ENCODE measurements at places on chromosomes 2 and 18.
A peak's percentile ranks its signal among the peaks of the same experiment; 100 is the strongest.

DNA sequence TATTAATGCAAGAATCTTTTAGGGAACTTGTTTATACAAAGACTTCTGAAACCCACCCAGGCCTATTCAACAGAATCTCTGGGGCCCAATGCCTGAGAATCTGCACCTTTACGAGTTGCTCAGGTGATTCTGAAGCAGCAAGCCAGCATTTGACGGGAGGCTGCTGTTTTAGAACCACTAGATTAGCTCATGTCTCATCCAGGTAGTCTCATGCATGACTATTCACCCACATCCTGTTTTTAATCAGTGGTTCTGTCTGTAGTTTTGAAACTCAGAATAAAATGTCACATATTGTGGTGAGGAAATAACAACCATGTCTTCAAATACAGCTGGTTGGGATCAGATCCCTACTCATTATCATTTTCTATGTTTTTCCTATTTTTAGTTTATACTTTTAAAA lies 39.5 kb downstream of the CYTIP start:
- DNase-seq, result peak; percentile 47

GRCh38 chr2:121372721-121373353 lies 87.8 kb upstream of the TFCP2L1 start:
- no peak for DNase-seq

DNA sequence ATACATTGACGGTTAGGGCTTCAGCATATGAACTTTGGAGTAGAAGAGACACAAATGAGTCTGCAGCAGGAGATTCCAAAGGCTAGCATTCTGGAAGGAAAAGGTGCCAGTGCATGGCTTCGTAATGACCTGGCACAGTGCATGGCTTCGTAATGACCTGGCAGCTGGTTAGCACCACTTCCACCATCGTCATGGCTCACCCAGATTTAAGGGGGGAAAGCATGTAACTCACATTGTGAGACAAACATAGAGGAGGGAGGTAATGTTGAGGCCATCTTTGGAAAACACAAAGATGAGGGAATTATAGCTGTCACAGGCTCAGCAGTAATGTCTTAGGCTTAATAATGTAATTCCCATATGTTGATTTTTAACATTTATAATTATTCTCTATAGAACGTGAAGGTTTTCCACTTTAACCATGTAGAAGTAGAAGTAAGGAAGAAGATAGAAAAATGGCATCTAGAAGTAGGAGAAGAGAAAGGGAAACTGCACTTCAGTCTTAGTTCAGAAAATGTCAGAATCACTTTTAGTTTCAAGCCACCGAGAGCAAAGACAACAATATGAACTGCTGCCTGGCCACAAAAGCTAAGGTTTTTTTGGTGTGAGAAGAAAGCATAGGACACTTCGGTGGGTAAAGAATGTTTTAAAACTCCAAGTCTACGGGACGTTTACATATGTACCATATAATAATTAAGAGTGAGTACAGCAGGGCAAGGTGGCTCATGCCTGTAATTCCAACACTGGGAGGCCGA lies 6.8 kb upstream of the STK25 start:
- DNase-seq, result no peak

- DNase-seq, result no peak
These were observed 936.6 kb upstream of the FANCL start for GRCh38 chr2:59177748-59178147.

DNA sequence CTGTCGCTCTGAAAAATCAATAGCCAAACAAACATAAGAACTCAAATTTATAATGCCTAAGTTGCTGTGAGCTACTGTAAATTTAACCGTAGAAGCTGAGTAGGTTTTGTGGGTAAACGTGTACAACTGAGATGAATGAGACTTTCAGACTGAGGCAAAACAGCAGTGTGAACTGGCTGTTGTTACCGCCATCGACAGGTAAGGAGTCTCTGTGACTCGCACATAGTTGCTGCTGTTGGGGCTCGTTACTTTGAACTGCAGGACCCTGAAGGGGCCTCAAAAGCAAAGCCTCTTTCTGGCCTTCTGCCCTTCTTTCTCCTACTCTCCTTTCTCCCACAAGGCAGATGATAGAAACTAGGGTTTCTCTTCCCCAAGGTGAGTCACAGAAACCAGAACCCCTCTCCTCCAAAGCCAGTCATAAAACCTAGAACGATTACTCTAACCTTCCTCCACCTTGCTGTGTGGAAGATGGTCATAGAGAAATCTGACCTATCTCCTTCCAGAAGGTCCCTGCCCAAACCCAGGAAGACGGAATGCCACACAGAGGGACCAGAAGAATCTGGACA lies 101.2 kb downstream of the DLGAP1 start:
- no peak for DNase-seq

DNA sequence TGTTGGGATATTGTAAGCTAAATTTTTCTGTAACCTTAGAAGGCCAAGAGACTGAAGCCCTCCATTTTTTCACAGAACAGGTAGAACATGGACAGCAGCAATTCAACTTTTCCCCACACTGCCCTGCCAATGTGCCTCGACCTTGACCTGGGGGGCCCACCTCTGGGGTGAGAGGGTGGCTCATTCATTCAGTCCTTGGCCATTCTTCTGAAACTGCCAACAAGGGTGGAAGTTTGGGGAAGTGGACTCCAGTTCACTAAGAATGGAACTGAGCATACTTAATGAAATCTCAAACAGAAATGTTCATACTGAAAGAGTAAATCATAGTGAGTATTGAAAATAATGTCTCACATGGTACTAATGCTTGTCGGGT lies 1.1 kb downstream of the EEF1B2 start:
- DNase-seq, result no peak

- no peak for DNase-seq
These were observed 35.0 kb upstream of the AGAP1 start for GRCh38 chr2:235458839-235459273.

DNA sequence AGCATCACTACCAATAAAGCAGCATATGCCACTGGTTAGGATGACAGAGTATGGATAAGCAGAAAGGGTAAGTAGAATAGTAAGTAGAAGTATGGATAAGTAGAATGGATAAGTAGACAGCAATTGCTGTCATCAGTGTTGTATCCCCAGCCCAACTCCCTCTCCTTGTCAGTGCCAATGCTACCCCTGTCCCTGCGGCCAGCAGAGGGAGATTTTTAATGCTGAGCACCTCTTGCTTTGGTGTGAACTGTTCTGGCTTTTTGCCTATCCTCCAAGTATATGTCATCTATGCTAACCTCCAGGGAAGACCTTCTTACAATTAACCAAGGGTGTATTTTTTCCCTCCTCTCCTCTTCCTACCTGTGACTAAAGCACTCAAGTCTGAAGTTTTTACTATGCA lies 136.7 kb upstream of the SPHKAP start:
- DNase-seq, result no peak

DNA sequence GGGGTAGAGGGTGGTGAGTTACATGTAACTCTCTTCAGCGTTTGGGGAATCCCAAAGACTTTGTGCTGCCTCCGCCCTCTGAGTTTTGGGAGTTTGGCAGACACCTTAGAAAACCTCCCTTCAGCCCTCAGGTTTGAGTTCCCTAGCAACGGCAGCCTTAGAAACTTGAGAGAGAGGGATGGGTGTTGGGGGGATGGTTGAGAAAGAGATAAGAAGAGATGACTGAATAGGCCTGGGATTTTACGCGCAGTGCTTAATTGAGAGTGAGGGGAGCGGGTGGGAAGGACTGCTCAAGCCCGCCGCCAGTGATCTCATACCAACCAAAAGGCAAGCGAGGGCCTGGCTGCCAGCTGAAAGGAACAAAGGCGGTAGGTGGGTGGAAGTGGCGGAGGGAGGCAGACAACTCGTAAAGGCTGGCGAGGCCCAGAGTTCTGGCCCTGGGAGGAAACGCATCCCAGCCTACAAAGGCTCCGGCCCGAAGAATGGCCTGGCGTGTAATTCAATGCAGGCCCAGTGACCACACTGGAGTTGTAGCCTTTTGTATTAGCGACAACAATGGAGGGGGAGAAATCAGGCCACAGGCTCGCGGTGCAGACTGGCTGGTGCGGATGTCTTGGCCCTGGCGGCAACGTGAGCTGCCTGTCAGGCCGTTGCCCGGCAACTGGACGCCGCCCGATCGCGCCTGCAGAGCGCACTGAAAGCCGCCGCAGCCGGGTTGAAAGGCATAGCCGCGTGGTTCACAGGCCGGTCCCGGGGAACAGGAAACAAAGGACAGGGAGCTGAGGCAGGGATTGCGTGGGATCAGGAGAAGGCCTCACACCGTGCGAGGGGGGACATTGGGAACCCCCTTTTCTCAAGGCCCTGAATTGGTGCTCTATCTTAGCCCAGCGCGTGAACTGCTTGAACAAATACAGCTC lies 39.9 kb upstream of the DARS1 start:
- no peak for DNase-seq

DNA sequence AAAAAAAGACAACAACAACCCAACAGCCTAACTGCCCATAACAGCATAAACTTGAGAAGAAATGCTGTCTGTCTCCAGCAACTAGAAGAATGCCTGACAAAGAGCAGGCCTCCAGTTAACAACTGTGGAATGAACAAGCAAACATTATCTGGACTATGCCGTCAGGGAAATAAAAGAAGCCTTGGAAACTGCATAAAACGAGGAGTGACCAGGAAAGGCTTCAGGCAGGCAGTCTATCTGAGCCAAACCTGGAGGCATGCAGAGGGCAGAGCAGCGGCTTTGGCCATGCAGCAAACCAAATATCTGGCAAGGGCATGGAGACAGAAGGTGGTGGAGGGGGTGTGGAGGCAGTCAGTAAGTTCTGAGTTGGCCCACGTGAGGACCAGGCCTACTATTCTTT lies 11.1 kb downstream of the HES6 start:
- DNase-seq, result no peak

GRCh38 chr2:185531721-185532120 lies 206.9 kb upstream of the FSIP2 start:
- DNase-seq, result no peak

- DNase-seq, result no peak
These were observed 37.2 kb upstream of the SLC8A1 start for GRCh38 chr2:40488927-40489677.

DNA sequence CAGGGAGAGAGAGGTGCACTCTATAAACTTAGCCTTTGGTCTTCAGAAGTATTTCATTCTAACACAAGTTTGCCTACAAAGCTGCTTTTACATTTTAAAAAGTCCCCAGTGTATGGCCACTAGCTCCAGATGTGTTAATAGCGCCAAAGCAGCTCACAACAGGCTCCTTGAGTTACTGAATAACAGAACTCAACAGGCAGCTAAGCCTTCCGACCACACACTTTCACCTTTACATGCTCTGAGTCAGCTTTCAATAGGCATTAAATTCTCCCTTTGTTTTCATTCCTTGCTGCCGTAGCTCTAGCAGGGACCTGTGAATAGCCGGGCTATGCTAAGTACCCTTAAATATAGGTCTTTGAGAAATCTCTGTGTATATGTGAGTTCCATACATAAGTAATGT lies 262.8 kb upstream of the PARD3B start:
- no peak for DNase-seq

- no peak for DNase-seq
These were observed 21.7 kb downstream of the COA5 start for GRCh38 chr2:98586551-98587140.

- no peak for DNase-seq
These were observed 302.0 kb downstream of the NCKAP5 start for GRCh38 chr2:133266041-133266925.

DNA sequence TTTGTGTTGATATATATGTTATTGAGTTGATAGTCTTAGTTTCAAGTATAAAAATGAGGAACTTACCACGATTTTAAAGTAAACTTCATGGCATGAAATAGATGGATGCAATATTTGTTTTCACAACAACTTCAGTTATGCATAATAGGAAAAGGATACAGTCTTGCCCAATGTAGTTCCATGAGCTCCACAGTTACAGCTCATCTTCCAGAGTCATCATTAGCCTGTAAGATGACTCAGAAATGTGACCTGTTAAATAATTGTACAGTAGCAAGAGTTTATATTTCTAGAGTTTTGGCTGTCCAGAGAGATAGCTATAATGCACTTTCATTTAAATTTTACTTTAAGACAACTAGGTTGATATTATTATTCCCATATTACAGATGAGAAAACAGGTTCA lies 80.9 kb upstream of the ARHGAP28 start:
- DNase-seq, result no peak

DNA sequence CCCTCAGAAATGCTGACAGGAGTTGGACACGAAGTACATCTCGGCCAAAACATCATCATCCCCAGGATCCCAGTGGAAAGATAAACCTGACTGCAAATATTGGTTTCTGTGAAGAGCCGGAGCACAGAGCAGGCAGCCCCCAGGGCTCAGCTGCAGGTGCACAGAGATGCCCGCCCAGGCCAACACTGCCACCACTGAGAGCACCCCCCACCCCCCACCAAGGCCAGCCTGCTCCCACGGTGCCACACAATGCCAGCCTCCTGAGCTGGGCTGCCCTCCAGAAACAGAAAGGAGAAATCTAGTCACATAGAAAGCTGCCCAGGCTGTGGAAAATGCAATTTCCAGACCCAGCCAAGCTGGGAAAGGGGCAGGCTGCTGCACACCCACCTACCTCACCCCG lies 71.7 kb downstream of the GALNT14 start:
- no peak for DNase-seq

DNA sequence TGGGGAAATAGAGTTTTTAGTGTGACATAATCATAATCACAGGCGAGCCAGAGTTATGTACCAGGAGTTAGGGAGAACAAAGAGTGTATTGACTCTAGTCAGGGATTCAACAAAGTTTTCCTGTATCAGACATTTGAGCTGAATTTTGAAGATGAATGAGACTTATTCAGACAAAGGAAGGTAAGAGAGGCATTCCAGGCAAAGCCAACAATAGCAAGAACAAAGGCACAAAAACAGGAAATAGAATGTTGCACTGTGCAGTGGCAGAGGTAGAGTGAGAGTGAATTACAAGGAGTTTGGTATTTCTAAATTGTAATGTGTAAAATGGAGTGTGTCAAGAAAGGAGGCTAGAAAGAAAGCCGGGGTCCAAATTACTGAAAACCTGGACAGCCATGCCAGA lies 156.2 kb downstream of the CCDC148 start:
- no peak for DNase-seq

DNA sequence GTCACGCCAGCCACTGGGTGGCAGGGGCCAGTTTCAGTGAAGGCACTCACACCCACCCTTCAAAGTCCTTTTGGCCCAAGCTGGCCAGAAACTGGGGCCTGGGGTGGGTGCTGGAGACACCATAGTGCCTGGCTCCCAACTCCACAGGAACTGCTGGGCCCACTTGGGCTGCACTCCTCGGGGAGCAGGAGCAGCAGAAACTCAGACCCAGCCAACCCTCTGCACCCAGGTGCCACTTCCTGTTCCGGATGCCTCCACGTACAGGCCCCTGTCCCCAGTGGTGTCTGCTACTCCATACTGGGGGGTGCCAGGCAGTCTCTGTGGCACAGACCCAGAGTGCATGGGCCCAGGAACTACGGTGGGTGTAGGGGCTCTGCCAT lies 42.5 kb upstream of the ZNF519 start:
- DNase-seq, result no peak

GRCh38 chr18:51275712-51276476 lies 78.4 kb upstream of the MEX3C start:
- DNase-seq, result no peak

DNA sequence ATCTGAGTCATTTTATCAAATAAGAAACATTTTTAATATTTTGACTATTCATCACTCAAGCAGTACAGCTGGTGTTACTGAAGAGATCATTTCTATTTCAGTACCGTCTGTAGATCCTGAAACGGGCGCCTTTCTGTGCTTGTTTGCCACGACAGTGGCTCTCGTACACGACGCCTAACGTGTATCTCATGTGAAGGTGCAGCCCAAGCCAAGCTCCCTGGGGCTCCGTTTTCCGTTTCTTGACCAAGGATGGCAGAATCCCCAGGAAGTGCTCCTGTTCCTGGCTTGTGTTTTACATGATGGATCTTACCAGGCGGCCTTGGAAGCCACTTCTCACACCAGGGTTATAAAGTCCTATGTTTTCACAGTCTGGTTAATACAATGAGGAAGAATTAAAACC lies 320.6 kb downstream of the GBX2 start:
- DNase-seq, result no peak
